ENCODE measurements at places on chromosomes 2 and 18.

DNA sequence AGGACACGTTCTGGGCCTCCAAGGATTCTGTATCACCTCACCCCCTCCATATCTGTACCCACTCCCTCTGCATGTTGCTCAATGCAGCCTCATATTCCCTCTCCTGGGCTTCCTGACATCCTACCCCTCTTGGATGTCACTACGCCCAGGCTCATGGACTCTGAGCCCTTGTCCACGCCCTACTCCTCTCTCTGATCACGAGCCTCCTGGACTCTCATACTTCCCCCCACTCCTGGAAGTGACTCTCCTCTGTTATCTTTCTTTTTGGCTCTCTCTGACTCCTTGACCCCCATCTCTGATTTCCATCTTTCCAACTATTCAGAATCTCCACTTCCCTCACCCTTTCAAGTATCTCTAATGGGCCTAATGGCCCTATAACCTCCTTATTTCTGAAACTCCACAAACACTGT is 2.1 kb downstream of the TMEM198 start:
- no peak for DNase-seq
- H3K36me3 ChIP-seq, result no peaks in the 10 kb centered on the region
- H3K27ac ChIP-seq, result no peak overlapping the region
- H3K4me3 ChIP-seq, result no peak overlapping the region
- H3K27me3 ChIP-seq, result no peaks in the 10 kb centered on the region

DNA sequence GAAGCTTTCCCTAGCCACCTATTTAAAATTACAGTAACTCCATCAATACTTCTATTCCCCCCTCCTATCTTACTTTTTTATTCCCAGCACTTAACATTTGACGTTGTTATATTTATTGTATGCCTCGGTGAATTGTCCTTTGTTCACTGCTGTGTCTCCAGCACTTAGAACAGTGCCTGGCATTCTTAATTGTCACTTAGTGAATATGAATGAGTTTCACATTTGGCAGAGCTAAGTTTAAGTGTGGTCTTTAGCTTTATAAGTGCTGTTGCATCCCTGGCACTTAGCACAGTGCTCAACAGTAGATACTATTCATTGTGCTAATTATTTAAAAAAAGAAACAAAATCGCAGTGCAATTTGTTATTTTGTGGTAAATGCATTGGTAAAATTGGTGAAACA is 1.7 kb downstream of the RMP24 start:
- peaks cover 15% of the 10 kb centered on the region for H3K4me1 ChIP-seq
- peaks cover 12% of the 10 kb centered on the region for H3K36me3 ChIP-seq

DNA sequence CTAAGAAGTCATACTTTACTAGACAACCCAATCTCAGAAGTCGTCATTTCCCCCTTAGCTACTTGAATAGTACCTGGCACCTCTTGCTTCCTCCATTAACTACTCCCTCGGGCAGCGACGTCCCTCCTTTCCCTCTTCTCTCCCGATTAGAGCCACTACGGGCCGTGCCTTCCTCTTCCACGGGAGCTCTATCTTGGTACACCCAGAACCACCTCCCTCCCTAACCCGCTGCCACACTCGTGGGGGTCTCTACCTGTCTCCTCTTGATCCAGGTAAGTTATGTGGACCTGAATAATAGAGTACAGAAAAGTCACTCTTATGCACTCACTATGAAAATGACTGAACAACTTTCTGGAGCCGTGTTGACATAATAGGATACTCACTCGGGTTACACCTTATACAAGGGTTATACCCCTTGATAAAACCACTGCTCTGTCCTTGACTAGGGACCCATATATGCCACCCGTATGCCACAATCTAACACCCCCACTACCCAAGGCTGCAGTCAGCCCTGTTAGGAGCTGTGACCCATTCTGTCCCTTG is 595 bp upstream of the HDHD2 start:
- no peaks in the 10 kb centered on the region for H3K27me3 ChIP-seq
- peak overlapping the region; percentile 95 for H3K4me3 ChIP-seq
- H3K36me3 ChIP-seq, result no peaks in the 10 kb centered on the region
- peak; percentile 20 for DNase-seq
- 0 out of 2 replicates have a peak, but pooled peaks cover 4% of the 10 kb centered on the region for H3K4me1 ChIP-seq

- H3K27ac ChIP-seq, result no peak overlapping the region
- H3K4me1 ChIP-seq, result no peaks in the 10 kb centered on the region
- H3K4me3 ChIP-seq, result no peak overlapping the region
- H3K36me3 ChIP-seq, result no peaks in the 10 kb centered on the region
- DNase-seq, result no peak
These were observed 204.2 kb downstream of the TMEM247 start for GRCh38 chr2:46683541-46683940.

DNA sequence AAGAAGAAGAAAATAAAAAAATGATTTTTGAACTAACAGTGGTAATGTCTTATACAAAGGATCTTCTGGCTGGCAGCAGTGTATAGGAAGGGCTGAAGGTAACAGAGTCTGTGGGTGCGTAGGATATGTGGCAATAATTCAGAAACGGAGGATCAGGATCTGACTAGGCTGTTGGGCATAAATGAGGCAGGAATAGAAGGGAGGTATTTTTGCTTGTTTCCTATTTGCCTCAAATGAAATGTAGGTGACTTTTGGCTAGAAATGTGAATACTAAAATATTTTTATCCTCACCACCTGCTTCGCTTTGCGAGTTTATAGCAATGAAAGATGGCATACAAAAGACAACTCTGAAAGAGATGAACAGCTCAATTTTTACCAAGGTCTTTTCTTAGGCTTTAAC is 1086.1 kb upstream of the CELF4 start:
- no peak overlapping the region for H3K27ac ChIP-seq
- no peaks in the 10 kb centered on the region for H3K36me3 ChIP-seq
- H3K4me3 ChIP-seq, result no peak overlapping the region
- DNase-seq, result no peak
- no peaks in the 10 kb centered on the region for H3K27me3 ChIP-seq

DNA sequence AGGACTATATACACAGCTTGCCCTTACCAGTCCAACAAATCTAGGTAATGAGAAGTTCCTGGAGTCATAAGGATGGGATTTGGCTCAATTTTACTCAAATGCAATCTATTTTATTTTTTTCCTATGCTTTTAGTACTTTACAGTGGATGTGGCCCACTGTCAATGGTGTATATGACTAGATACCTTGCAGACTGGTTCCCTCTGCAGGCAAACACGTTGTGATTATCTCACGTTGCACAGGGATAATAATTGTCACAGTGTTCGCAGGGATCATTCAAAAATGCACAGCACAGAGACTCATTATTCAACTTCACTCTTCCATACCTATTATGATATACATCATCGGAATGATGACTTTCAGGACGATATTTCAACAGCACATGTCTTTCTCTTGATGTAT is 359.7 kb downstream of the MBD2 start:
- no peak for DNase-seq
- no peaks in the 10 kb centered on the region for H3K27me3 ChIP-seq
- H3K27ac ChIP-seq, result no peak overlapping the region
- H3K4me3 ChIP-seq, result no peak overlapping the region

DNA sequence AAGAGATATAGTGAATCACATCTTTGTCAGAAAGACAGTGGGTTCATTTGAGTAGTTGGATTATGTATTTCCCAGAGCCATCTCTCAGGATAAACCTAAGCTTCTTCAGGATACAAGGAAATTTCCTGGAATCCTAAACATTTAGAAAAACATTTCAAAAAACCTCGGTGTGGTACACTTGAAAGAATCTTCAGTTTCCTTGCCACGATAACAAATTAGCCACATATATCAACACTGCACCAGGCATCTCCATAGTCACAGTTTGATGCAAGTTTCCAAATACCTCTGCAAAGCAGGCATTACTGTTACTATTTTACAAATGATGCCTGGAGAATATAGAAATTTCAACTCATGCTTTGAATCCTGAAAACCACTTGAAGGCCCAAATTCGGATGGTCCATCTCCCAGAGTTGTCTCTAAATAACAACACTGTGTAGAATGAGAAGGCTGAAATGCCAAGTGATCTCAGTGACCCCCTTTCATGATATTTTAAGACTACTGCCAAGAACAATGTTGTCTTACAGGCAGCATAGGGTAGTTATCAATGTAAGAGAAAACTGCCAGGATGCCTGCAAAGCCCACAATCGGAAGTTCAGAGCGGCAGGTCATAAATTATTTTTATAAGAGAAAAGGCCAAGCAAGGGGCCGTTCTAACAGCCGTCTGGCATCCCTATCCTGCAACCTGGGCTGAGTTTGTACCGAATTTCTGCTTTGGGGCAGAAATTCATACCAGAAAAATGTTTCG is 307.9 kb downstream of the TXNL1 start:
- DNase-seq, result no peak
- H3K4me3 ChIP-seq, result no peak overlapping the region
- no peaks in the 10 kb centered on the region for H3K36me3 ChIP-seq
- peaks cover 6% of the 10 kb centered on the region for H3K4me1 ChIP-seq

- no peaks in the 10 kb centered on the region for H3K36me3 ChIP-seq
- H3K27me3 ChIP-seq, result no peaks in the 10 kb centered on the region
- no peak for DNase-seq
- no peak overlapping the region for H3K4me3 ChIP-seq
These were observed 108.7 kb upstream of the ALPP start for GRCh38 chr2:232269867-232270266.

DNA sequence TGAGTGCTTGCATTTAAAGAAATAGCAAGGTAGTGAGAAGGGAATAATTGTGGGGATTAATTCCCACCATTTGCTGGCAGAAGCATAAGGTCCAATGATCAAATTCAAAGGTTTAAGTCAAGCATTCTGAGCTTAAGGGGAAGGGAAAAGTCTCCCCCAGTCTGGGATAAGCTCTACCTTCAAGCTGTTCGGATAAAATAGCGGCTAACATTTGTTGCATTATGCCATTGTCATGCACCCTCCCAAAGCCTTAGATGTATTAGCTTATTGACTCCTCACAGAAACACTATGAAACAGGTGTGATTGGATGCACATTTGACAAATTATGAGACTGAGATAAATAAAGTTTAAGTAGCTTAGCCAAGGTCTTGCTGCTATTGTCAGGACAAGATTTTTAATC is 52.2 kb upstream of the TGIF1 start:
- no peaks in the 10 kb centered on the region for H3K27me3 ChIP-seq
- H3K36me3 ChIP-seq, result no peaks in the 10 kb centered on the region
- H3K4me3 ChIP-seq, result no peak overlapping the region

GRCh38 chr18:70321616-70322015 is 32.8 kb downstream of the SOCS6 start:
- no peak overlapping the region for H3K27ac ChIP-seq
- H3K27me3 ChIP-seq, result no peaks in the 10 kb centered on the region
- H3K36me3 ChIP-seq, result no peaks in the 10 kb centered on the region
- DNase-seq, result no peak
- H3K4me3 ChIP-seq, result no peak overlapping the region

DNA sequence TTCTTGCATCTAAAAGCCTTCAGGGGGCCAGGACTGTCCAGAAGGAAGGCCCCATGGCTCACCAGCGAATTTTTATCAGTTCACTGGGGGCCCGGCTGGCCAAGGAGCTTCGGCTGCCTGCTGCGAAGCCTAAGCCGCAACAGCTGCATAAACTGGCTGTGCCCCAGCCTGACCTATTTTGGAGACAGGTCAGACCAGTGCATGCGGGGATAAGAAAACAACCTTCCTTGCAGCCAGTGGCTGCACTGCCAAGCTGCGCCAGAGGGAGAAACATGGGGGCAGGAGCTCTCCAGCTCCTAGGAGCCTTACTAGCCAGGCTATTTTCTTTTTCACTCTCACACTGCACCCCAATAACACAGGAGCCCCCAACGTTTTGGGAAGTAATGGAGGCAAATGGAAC is 15.2 kb downstream of the PAX3 start:
- H3K4me3 ChIP-seq, result no peak overlapping the region
- H3K4me1 ChIP-seq, result no peaks in the 10 kb centered on the region
- no peak overlapping the region for H3K27ac ChIP-seq

- H3K27me3 ChIP-seq, result no peaks in the 10 kb centered on the region
- no peak for DNase-seq
- no peak overlapping the region for H3K27ac ChIP-seq
- no peak overlapping the region for H3K4me3 ChIP-seq
- no peaks in the 10 kb centered on the region for H3K4me1 ChIP-seq
- H3K36me3 ChIP-seq, result no peaks in the 10 kb centered on the region
These were observed 1036.5 kb upstream of the FANCL start for GRCh38 chr2:59277671-59278070.

Data from MM.1S (cell line).